ENCODE measurements at places on chromosomes 2 and 18. TPM values are rescaled to one million over a fixed set of nuclear protein-coding genes. Genes with fewer than 3 reads are reported as not detected.

- no peak for DNase-seq
Observed at GRCh38 chr18:76099931-76100457, 395.0 kb downstream of the ZNF516 start.

DNA sequence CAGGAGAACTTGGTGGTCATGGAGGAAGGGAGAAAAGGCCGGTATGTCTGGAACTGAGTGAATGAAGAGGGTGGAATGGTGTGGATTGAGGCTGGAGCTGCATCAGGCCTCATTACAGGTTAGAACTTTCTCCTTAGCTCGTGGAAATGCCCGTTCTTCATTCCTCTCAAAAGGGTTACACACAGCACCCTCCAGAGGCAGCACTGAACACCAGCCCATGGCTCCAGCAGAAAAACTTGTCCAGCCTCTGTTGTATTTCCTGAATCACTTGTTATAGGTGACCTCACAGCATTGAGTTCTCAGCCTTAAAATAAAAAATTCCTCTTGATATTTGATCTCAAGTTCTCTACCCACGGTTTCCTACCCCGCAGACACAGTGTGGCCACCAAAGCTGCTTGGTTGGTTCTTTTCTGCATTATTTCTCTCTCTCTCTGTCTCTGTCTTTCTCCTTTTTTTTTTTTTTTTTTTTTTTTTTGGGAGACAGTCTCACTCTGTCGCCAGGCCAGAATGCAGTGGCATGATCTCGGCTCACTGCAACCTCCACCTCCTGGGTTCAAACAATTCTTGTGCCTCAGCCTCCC lies 89.6 kb downstream of the ITGB1BP1 start:
- peak; percentile 92 for DNase-seq

DNA sequence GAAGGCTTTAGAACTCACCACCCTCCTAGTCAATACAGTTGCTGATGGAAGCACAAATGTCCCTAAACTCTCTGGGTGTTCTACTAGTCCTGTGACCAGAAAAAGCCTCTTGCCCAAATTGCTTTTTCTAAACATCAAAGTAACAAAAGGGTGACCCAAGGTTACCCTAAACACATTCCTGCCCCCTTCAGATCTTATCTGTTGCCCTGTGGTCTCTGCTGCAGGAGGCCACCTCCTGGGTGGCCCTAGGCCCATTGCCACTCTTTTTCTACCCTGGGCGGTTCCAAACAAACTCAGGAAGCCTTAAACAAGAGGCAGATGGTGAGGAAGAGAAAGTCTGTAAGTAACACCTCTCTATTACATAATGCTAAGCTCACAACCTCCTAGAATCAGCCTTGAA lies 3.3 kb downstream of the RNF152 start:
- DNase-seq: no peak

- no peak for DNase-seq
Observed at GRCh38 chr18:45325778-45326177, 289.5 kb upstream of the SLC14A2 start.

DNA sequence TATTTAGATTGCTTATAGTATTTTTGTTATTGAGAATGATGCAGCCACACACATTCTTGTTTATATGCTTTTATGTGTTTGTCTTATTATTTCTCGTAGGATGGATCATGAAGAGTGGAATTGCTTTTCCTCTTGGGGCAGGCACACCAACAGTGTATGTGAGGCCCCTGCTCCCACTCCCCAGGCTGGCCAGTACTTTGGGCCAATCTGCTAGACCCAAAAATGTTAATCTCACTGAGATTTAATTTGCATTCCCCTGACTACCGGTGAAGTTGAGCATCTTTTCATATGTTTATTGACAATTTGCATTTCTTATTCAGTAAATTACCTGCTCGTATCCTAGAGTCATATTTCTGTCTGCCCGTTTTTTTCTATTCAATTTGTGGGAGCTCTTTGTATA lies 4.7 kb upstream of the MYCN start:
- DNase-seq: no peak

DNA sequence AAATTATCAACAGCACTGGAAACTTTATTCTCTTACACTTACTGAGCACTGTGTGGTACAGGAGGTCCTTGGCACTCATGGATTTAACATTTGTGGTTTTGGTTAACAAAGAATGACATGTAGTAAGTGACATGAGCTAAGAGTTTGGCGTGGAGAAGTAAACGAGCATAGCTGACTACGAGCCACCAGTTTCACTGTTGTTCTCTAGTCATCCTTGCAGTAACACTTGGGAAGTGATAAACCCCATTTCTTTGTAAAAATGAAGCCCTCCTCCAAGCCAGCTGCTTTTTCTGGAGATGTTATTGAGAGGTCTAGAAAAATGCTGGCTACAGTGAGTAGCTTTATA lies 32.7 kb downstream of the QPCT start:
- DNase-seq: peak; percentile 27

DNA sequence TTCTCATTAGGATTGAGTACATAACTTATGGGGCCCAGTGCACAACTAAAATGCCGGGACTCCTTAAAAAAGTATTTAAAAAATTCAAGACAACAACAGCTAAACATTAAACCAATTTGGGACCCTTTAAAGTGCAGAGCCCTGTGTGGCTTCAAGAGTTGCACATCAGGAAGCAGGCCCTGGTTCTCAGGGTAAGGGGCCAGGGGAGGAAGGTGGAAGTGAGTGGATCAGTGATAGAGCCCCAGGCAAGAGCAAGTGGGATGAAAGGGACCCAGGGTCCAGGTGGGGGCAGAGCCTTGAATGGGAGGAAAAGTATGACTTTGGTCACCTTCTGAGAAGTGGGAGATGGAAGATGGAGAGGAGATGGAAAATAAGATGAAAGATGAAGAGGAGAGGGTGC lies 2.3 kb upstream of the FHOD3 start:
- no peak for DNase-seq

DNA sequence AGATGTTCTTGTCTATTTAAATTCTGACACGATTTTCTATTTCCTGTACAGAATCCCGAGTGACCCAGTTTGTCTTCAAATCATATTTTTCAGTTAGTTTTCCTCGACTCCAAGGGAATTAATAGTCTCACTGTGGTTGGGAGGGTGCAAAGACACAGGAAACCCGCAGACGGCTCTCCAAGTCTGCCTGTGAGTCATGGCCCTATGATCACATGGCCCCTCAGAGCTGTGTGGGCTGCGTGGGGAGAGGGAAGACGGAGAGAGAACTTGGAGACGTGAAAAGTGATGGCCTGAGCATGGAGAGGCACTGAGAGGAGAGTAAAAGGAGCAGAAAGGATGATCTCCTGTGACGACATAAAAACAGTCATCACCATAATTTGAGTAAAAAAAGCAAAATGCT lies 989.9 kb downstream of the DCDC2C start:
- DNase-seq: no peak

- DNase-seq: no peak
Observed at GRCh38 chr2:150255528-150255927, 231.9 kb downstream of the RND3 start.

GRCh38 chr2:107932488-107932887 lies 53.8 kb upstream of the SLC5A7 start:
- DNase-seq: no peak

DNA sequence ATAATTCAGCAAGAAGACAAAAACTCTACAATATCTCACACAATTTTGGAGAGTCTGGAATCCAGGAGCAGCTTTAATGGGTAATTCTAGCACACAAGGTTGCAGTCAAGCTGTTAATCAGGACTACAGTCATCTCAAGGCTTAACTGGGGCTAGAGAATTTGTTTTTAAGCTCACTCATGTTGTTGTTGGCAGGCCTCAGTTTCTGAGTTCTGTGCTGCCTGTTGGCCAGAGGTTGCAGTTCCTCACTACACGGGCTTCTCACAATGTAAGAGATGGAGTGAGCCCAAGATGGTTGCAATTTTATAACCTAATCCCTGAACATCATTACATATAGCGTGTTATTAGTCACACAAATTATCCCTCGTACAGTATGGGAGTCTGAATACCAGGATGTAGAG lies 50.6 kb upstream of the TMEFF2 start:
- no peak for DNase-seq

Gene COBLL1
- 28.4 TPM for total RNA-seq

Gene ELOA2
- total RNA-seq: not detected

Gene BCL2
- 31.4 TPM for total RNA-seq

Gene PCARE
- not detected for total RNA-seq

Gene LRATD1
- 9.8 TPM for total RNA-seq

Gene PJVK
- 0.72 TPM for total RNA-seq

Gene IL1R2
- 14.7 TPM for total RNA-seq

Gene SCYGR4
- not detected for total RNA-seq

Gene SLC30A3
- total RNA-seq: not detected
